Activated CD4-positive, alpha-beta T cell treated with anti-CD3 and anti-CD28 coated beads, Interleukin-2, amount 50 U/mL, for 4 hours (primary cell): ENCODE measurements at places on chromosomes 7 and 10.

GRCh38 chr10:326894-327635 lies 191.8 kb downstream of the ZMYND11 start:
- no peak for DNase-seq

DNA sequence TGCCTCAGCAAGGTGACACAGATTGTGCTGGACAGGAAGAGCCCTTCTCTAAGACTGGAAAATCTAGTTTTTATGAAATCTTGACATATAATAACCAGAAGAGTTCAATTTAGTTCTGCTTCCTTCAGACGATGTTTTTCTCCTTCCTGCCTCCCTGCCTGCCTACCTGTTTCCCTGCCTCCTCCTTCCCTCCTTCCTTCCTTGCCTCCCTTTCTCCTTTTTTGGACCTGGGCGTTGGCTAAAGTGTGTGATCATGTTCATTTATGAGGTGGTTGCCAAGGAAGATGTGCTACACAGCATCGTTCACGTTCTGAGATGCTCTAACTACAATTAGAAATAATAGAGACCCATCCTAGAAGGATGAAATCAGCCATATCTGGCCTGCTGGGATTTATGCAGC lies 224.6 kb downstream of the PHTF2 start:
- no peak for DNase-seq

DNA sequence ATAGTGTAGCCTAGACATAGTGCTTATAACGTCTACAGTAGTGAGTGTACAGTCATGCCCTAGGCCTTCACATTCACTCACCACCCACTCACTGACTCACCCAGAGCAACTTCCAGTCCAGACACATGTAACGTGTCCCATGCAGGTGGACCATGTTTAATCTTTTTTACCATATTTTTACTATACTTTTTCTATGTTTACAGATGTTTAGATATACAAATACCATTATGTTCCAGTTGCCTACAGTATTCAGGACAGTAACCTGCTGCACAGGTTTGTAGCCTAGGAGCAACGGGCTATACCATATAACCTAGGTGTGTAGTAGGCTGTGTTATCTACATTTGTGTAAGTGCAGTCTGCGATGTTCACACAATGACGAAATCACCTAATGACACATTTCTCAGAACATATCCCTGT lies 11.0 kb downstream of the MPP7 start:
- peak; percentile 36 for DNase-seq

DNA sequence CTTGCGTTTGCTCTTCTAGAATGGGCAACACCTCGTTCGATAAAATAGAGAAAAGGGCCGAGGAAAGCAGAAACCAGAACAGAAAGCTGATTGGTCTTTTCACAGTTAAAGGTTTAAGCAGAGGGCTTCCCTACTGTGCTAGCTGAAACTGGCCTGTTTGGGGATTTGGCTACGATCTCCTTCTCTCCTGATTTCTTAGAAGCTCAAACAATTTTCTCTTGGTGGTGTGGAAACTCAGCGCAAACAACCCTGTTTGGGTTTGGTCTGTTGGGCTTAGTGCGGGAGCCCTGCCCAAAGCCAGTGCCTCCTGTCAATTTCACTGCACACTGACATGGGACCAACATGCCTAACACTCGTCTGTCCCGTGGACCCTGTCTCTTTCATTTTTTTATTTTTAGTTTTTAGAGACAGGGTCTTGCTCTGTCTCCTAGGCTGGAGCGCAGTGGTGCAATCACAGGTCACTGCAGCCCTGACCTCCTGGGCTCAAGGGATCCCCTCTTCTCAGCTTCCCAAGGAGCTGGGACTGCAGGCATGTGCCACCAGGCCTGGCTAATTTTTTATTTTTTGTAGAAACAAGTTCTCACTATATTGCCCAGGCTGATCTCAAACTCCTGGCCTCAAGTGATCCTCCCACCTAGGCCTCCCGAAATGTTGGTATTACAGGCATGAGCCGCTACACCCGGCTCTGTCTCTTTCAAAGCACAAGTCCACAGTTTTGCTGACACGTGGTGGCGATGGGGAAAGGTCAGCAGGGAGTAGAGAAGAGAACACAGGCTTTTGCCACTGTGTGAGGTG lies 16.5 kb upstream of the BNIP3 start:
- no peak for DNase-seq

- peak; percentile 14 for DNase-seq
Measured at GRCh38 chr7:101410743-101411507, 48.2 kb downstream of the COL26A1 start.

DNA sequence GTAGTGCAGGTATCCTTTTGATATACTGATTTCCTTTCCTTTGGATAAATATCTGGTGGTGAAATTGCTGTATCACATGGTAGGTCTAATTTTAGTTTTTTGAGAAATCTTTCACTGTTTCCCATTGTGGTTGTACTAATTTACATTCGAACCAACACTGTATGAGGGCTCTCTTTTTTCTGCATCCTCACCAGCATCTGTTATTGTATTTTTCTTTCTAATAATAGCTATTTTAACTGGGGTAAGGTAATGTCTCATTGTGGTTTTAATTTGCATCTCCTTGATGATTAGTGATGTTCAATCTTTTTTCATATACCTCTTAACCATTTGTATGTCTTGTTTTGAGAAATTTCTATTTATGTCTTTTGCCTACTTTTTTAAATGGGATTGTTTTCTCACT lies 335.4 kb upstream of the MTPN start:
- DNase-seq, result no peak

DNA sequence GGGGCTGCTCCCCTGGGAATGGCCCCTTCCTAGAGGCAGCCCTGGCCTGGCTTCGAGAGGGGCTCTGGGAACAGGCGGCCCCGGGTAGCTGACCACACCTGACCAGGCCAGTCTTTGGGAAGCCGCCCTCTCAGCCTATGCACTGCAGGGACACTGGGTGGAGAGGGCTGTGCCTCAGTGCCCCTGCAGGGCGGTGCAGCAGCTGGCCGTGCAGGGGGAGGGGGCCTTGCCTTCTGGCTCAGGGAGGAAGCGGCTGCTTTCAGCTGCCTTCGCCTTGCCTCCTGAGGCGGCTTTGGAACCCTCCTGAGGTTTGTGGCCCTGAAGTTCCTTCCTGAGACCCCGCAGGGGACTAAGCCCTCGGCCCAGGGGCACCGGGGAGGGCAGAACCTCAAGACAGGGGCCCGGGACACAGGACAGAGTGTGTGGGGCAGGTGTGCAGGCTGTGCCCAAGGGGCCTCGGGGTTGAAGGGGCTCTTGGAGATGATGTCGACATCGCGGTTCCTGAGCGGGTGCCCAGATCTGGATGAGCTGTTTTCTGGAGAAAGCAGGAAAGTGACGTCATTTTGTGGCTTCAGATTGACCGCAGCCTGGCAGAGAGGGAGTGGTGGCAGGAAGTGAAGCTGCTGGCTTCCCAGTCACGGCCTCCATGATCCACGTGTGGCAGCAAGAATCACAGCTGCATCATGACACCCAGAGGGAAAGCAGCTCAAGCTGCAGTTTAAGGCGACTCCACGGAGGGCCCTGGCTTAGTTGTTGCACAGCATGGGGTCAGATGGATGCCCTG lies 17.7 kb downstream of the ADAM8 start:
- peak; percentile 87 for DNase-seq

GRCh38 chr7:99728615-99729014 lies 6.4 kb downstream of the CYP3A7 start:
- no peak for DNase-seq

DNA sequence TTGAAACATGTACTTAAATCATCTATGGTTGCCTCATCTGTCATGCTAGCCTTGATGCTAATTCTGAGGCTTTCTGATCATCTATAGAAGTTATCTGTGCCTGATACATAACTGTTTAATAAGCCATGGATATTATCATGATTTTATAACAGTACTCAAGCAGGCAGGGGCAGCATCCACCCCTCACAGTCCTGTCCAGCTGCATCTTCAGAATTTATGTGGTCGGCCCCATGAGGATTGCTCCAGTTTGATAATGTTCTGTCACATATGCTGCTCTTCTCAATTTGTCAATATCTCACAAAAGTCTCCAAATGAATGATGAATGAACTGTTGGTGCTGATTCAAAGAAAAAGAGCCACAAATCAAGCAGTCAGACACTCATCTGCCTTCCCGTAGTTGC lies 335.1 kb upstream of the POM121L12 start:
- DNase-seq, result no peak

DNA sequence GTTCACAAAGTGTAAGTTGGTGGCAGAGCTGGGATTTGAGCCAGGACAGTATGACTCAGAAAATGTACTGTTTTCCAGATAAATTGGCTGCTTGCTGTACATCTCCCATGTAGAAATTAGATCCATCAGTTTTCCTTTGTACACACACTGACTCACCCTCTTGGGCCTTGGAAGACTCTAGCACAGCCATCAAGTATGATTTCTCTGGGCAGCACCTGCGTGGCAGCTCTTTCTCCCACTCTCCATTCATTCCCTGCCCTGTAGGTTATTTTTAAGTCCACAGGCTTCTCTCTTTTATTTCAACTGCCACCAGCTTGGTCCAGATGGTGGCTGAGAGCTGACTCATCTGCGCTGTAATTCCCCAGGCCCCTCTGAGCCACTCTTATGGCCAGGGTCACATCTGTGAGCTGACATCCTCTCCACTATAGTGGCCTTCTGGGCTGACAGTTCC lies 28.3 kb upstream of the SDK1 start:
- DNase-seq, result no peak

GRCh38 chr10:103838862-103839518 lies 16.4 kb downstream of the SH3PXD2A start:
- DNase-seq, result no peak
